ENCODE measurements at places on chromosomes 1 and 21.

DNA sequence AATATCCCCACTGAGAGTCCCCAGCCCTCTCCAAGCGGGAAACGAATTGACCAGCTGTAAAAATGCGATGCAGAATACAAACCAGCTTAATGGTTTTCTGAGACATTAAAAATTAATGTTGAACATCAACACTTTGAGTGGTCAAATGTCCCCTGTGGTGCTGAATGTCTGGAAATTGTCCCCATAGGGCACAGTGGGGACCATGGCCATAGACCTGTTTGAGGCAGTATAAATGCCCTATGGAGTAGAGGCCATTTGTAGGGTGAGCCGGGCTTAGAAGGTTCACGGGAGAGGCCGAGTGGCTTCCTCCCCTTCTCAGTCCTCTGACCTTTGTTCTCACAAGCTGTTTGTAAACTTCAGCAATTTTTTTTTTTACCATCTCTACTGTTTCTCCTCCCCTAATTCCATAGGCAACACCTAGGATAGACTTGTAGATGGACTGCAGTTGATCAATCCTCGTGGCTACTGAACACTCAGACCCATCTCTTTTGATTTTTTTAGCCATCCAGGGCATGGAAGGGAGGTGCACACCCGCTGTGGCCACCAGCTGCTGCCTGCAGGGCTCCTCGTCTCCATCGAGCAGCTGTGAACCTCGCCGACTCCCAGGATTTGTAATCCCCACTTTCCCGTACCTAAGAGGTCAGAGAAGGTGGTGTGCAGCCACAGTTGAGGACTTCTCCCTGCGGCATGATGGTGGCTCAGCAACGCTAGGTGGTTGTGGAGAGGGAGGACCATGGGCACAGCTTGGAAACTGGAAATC lies 41.0 kb downstream of the KAZN start:
- DNase-seq = no peak

DNA sequence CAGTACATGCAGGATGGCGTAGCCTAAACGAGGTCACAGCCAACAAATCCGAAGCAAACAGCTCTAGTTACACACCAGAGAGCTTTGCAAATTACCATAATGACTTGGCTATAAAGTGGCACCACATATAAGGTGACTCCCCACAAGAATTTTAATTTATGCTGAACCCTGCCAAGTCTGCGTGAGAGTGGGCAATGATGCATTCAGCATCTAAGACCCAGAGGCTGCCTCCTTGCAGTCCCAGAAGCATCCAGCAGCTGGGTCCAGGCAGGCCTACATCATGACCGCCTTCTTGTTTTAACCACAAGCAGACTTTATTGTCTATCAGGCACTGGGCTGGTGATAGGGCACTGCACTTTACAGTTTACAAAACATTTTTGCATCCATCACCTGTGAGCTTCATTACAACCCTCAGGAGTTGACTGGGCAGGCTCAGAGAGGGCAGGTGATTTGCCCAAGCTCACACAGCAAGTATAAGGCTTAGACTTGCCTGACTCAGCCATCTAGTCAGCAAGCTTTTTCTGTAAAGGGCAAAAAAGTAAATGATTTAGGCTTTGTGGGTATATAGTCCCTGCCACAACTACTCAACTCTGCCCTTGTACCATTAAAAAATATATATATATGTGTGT lies 134.6 kb downstream of the GLIS1 start:
- DNase-seq = no peak

DNA sequence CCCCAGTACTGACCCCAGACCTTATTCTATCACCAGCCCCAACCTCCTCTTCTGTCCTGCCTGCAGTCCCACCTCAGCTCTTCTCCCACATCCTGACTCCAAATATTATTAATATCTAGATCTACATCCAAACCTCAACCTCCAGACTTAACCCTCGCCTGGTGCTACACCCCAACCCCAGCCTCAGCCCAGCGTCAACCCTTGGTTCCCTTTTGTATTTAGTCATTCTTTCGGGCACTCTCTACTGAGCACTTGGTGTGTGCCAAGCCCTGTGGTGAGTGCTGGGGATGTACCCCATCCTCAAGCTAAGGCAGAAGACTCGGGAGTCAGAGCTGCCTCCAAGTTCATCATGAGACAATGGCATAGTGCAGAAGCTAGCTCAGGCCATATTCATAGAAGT lies 1.1 kb downstream of the SHISAL2A start:
- no peak for DNase-seq

- no peak for DNase-seq
Observed at GRCh38 chr1:28644494-28644893, 1.6 kb upstream of the TAF12 start.

All from activated CD4-positive, CD25-positive, alpha-beta regulatory T cell treated with anti-CD3 and anti-CD28 coated beads, Interleukin-2, amount 50 U/mL, for 72 hours (primary cell).